ENCODE measurements at places on chromosomes 12 and 14.

- no peak for DNase-seq
Measured at GRCh38 chr14:102805371-102805891, 28.2 kb downstream of the TRAF3 start.

DNA sequence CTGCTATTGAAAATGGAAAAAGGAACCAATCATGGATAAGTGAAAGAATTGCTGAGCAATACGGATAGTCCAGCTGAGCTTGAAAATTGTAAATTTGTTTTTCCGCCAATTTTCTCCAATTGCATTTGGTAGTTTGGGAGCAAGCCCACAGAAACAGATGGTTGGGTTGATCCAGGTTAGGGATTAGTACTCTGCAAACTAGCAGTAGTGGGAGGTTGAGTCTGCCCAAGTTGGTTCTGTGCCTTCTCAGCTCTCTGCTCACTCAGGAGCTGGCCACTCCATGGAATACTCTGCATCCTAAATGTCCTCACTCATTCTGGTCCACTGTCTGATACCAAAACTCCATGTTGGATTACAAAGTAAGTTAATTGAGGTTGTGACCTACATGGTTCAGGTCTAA lies 361.1 kb upstream of the ATP2B1 start:
- no peak for DNase-seq

DNA sequence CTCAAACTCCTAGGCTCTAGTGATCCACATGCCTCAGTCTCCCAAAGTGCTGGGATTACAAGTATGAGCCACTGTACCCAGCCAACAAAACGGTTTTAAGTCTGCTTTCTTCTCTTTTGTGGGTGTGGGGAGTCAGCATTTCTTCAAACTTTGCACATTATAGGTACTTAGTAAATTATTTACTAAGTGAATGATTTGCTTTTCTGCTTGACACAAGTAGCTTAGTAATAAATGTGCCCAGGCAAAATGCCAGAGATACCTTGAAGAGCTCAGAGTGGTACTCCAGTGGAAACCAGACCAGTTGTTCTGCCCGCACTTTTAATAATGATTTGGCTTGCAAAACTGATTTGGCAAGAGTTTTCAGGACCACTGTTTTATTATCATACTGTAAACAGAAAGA lies 15.0 kb downstream of the DEPDC4 start:
- DNase-seq = peak; percentile 83

GRCh38 chr14:73477618-73478266 lies 13.0 kb upstream of the RIOX1 start:
- DNase-seq = no peak

DNA sequence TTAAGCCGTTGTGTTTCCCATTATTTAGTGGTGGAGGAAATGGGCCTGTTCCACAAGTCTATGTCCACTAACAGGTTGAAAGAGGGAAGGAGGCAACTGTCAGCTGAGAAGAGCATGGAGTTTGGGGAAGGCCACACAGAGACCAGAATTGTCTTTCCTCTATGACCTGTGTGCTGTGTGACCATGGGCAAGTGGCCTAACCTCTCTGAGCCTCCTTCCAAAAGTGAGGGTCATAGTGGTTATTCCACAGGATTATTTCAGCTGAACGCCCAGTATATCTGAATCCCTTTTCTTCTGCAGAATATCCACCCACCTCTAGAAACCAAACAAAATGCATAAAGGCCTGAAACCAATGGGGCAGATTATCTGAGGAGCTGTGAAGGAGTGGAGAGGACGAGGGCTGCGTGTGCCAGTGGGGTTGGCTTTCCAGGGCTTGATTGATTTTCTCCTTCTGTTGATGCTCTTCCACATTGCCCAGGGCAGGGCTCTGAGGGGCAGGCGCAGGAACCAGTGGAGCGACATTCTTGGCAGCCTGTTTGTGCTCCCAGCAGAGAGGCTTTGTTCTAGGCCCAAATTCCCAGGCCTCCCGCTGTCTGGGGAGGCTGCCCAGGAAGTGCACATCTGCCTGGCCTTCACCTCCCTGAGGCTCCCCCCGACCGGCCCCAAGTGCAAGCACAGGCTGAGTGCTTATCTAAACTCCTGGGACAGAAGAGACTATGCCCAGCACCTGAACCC lies 452.7 kb downstream of the BCL11B start:
- DNase-seq = no peak

- DNase-seq = no peak
Measured at GRCh38 chr12:68886636-68887572, 46.1 kb downstream of the CPM start.

DNA sequence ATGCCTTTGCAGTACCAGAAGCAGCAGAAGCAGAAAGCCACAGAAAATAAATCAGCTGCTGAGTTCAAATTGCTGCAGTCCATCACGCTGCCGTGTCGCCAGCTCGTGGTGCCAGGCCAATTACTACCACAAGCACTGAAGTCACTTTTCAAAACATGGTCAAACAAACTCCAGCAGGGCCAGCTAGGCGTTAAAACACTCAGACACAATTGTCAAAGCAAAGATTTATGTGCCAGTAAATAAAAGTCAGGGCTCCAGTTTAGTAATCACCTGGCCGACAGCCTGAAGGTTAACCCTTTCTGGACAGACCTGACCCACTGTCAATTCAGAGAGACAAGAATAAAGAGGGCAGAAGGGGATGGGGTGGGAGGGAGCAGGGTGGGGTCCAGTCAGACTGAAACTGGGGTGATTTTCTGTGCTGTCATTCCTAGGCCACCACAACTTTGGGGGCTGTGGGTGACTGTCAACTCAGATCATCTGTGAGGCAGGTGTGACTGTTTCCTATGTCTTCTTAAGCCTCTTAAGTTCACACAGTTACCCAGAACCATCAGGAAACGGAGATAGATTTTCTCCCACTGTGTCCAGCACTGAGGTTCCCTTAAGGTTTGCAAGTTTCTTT lies 109.8 kb upstream of the FUT8 start:
- no peak for DNase-seq

DNA sequence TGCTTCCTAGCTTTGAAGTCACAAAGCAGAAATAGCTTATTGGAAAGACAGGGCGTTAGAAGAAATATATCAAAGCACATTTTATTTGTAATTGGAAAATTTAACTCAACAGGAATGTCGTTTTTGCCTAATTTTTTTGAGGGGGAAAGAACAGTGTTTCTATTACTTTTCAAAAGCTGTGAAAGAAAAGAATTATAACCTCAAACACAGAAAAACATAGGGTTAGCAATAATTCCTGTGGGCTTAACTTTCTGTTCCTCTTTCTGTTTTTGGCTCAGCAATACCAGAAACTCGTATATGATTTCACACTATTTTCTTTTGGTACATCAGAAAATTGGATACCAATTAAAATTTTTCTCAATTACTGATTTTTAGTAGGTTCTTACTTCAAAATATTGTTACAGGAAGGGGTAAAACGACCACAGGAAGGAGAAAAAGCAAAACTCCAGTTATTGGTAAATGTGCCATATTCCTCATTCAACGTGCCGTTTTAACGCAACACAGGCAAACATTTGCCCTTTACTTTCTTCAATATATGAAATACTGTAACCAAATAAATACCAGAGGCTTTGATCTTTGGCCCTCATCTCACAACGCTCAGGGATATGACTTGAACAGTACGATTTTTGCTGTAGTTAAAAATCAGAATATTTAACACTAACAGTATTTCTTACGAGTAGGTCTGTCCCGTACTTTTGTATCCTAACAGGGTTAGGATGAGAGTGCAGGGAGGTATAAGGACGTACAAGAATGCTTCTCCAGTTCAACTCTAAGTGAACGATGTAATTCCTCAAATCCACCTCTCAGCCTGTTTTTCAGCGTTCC lies 1.3 kb upstream of the RNU6-7 start:
- no peak for DNase-seq

GRCh38 chr12:2179953-2180736 lies 127.4 kb downstream of the CACNA1C start:
- peak; percentile 42 for DNase-seq

GRCh38 chr12:6828781-6829535 lies 751 bp downstream of the P3H3 start:
- DNase-seq = peak; percentile 65

DNA sequence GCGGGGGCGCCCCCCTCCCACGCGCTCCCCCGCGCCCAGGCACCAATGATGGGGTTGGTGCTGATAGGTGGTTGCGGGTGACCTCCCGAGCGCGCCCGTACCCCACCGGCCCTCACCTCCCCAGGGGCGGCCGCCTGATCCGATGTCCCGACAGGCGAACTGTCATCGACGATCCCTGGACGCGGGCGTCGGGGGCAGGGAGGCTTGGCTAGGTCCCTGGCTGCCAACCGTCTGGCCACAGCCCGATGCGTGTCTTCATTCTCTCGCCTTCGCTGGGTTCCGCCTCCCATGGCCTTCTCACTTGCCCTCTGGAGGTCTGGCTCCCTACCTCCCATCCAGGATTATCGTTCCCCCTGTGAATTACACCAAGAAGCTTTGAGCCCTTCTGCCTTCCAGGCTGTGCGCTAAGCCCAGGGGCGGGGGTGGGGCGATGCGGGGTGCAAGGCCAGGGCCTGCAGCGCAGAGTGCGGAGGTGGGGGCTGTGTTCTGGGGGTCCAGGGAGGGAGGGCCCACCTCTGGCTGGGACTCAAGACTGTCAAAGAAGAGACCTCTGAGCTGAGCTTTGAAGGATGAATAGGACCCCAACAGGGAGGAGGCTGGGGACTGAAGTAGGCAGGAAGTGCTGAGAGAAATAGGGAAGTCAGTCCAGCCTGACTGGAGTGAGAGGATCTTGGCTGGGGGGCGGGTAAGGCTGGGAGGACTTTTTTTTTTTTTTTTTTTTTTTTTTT lies 7.7 kb upstream of the RACGAP1 start:
- no peak for DNase-seq

GRCh38 chr14:100619396-100620254 lies 32.4 kb upstream of the BEGAIN start:
- DNase-seq = no peak

DNA sequence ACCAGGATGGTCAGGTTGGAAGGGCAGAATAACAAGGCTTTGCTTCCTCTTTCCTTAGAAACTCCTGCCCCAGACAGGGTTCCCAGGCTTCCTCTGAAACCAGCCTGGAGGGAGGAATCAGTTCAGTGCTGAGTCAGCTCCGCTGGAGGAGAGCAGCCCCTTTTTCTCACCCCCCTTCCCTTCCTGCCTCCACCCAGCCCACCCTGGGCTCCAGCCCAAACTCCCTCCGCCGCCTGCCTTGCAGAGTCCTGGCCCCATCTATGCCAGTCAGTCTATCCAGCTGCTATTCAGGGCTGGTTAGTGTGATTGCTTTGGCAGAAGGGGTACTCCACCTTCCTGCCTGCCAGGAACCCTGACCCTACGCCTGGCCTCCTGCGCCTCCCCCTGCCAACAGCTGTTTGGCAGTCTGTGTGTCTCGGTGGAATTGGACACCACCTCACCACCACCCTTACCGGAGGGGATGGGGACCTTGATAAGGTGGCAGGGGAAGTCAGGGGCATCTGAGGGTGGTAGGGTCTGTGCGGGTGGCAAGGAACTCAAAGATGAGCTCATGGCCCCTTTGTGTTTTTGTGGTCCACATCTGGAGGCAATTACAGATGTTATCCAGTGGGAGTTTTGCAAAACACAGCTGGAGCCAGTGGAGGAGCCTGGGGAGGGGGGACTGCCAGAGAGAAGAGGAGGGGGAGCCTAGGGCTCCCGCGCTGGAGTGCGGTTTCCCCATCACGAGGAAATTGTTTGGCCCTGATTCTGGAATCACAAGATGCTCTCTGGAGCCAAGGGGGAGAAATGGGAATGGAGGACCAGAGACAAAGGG lies 12.2 kb downstream of the MMP14 start:
- DNase-seq = peak; percentile 45

DNA sequence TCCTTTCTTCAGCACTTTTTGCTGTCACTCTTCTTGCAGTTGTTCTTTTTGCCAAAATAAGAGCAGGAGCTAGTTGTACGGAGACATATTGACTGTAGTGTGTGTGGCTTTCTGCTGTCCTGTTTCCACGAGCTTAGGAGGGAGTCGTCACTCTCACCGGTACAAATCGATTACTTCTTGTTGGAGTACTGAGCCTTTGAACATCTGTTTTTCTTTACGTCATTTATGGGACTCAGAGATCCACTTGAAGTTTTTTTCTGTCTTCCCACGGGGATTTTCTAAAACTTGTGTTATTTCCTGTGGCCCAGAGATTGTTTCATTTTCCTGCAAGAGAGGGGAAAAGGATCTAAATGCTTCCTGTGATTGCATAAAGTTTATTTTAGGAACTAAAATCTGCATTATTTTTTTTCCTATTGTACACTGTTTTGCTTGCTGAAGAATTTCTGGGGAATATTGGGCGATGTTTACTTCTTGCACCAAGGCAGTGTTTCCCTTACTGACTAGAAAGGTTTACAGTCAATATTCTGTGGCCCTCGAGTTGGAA lies 199.8 kb upstream of the ARHGAP5 start:
- DNase-seq = no peak

DNA sequence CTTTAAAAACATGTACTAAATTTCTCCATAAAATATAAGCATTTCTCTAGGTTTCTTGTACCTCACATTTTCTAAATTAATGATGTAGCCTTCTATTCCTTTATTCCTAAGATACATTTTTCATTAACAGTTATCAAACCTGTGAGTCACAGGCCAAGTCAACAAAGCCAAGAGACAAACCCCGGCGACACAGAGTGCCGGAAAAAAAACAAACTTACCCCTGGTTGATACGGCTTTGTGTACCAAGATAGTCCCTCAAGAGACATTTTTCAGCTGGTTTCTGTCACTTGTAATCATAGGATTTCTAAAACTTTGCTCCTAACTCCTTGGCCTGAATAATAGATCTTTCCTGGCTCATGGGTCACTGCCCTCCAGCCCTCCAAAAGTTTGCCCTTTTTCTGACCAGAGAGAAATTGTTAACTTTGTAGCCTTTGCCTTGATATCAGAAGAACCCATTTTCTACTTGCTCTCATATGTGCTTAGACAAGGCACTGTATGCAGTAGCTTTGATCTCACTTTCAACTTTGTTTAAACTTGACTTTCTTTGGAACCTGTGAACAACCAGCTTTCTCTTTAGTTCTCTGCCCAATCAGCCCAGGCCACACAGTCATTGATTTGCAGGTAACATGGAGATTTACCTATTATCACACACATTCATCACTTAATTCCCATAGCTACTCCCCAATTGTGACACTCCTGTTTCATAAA lies 172.2 kb downstream of the PRKD1 start:
- no peak for DNase-seq

DNA sequence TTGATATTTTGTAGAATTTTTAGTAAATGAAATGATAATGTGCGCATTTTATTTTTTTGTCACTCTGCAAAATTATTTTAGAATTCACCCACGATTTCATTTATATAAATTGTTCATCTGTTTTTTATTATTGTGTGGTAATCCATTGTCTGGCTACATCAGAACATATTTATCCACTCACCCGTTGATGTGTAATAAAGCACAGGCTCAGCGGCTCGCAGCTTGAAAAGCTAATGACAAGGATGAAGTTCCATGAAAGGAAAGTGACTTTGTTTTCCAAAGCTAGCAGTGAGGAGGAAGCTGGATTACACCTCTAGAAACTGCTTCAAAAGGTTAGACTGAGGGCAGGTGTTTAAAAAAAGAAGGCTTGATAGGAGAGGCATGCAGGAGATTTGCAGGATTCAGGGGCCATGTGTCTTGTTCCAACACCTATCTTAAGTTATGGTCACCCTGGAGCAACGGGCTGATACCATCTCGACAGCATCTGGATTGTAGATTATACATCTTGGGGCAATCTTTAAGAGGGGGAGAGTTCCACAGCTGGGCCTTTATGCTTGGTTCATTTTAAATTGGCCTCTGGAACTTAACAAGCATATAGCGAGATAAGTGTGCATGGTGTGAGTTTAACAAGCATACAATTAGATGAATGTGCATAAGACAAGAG lies 194.1 kb downstream of the TMTC3 start:
- DNase-seq = no peak
